GOT3 (cell line): ENCODE measurements at places on chromosomes 4 and X.

- no peak for DNase-seq
Observed at GRCh38 chrX:40152173-40152711, 54.5 kb upstream of the BCOR start.

DNA sequence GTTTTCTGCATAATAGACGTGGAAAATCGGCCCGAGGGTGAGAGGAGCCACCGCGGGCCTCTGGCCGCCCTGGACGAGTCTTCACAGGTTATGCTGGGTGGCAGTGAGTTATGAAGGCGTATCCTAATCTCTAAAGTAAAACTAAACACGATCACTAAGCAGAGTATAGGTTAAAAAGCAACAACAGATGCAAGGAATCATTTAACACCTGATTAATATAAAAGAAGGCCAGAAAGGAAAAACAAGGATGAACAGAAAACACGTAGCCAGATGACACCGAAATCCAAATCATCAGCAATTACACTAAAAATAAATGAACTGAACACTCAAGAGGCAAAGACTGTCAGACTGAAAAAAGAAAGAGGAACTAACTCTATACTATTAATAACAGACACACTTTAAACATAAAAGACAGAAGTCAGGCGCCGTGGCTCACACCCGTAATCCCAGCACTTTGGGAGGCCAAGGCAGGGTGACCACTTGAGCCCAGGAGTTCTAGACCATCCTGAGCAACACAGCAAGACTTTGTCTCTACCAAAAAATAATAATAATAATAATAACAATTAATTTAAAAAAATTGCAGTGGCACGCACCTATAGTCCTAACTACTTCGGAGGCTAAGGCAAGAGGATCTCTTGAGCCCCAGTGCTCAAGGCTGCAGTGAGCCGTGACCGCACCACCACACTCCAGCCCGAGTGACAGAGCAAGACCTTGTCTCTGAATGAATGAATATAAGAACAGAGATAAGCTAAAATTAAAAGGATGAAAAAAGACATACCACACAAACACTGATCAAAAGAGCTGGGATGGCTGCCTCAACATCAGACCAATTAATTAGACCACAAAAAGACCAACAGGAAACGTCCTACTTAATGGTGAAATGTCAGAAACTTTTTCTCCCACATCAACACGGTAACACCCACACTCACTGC lies 30.0 kb downstream of the CTBP1 start:
- DNase-seq, result no peak

DNA sequence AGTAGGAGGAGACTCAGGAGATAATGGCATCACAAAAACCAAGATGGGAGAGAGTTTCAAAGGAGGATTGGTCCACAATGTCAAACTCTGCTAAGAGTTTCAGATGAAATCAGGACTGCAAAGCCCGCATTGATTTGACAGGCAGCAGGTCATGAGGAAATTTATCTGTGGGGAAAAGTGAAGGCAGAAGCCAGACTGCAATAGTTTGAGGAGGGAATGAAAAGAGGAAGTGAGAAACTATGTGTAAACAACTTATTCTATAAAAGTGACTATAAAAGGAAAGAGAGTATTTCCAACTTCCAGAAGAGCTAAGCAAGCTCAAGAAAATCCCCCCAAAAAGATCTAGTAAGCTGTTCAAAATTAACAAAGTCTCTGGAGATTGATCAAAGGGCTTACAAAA lies 66.3 kb upstream of the DGKK start:
- no peak for DNase-seq

- DNase-seq, result peak; percentile 14
Observed at GRCh38 chr4:1351854-1352566, 5.0 kb downstream of the UVSSA start.

- no peak for DNase-seq
Observed at GRCh38 chrX:9171841-9172463, 138.0 kb upstream of the FAM9B start.
